ENCODE measurements at places on chromosomes 1 and 21. TPM values are rescaled to one million over a fixed set of nuclear protein-coding genes. Genes with fewer than 3 reads are reported as not detected.

DNA sequence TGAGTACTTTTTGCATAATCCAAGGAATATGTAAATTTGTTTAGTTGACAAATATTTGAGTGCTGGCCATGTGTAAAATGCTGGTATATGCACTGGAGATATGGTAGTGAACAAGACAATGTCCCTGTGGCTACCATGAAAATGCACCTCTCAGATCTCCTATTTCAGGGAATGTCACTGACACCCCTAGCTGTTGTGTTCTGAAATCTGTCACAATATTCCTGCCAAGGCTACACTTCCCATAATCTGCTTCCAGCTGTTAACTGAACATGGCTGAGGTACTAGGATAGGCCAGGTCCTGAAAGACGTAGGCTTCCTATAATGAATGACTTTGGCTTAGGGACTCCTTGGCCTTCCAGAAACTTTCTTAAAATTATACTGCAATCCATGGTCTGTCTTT is 197.8 kb downstream of the ZNF648 start:
- no peak overlapping the region for H3K27ac ChIP-seq
- H3K27me3 ChIP-seq, result no peaks in the 10 kb centered on the region
- no peak for DNase-seq

DNA sequence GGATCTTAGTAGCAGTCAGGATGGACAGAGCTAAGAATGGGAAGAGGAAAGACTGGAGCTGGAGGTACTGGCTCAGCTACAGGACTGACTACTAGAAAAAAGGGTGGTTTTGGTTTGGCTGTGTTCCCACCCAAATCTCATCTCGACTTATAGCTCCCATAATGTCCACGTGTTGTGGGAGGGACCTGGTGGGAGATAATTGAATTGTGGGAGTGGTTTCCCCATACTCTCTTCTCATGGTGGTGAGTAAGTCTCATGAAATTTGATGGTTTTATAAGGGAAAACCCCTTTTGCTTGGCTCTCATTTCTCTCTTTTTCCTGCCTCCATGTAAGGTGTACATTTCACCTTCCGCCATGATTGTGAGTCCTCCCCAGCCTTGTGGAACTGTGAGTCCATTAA is 466.5 kb upstream of the DEPDC1 start:
- no peak overlapping the region for H3K4me3 ChIP-seq
- no peak for DNase-seq

DNA sequence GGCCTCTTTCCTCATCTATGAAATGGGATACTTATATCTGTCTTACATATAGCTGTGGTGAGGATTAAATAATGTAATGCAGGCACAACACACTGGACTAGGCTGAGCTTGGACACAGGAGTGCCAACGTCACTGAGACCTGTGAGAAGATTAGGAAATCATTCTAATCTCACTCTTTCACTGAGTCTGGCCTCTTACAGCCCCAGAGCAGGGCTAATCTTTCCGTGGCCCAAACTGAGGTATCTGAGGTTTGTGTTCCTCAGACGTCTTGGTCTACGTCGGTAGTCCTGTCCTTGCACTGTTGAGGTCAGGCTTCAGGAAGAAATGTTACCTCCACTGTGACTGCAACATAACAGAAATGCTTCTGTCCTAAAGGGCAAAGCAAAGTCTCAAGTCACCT is 22.6 kb upstream of the A3GALT2 start:
- H3K27ac ChIP-seq, result no peak overlapping the region
- no peak overlapping the region for H3K4me3 ChIP-seq
- no peaks in the 10 kb centered on the region for H3K27me3 ChIP-seq
- peaks cover 9% of the 10 kb centered on the region for H3K36me3 ChIP-seq

CATSPER4 gene
- not detected for polyA plus RNA-seq

OR14C36 gene
- not detected for polyA plus RNA-seq

NBPF4 gene
- not detected for polyA plus RNA-seq

All from CD4-positive, CD25-positive, alpha-beta regulatory T cell (primary cell).